ENCODE measurements at places on chromosomes 16 and 17.

DNA sequence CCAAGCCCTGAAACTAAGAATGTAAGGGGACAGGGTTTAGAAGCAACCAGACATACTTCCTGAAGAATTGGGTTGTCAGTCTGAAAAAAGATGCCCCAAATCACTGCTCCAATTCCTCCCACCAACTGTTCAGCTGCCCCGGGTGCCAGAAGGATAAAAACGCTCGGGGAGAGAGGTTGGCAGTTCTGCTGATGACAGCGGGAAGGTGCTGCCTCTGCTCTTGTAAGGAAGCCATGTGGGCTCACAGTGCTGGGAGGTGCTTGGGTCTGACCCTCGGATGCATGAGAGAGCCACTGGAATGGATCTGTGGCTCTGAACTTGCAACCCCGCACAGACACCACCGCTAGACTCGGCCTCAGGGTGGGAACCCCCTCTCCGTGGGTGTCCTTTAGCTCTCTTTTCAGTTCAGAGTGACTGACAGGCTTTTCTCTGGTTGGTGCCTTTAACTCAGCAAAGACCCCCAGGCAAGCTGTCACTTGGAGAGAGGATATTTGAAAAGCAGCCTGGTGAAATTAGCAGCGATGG is 364.8 kb upstream of the RBFOX1 start:
- no peak for DNase-seq

DNA sequence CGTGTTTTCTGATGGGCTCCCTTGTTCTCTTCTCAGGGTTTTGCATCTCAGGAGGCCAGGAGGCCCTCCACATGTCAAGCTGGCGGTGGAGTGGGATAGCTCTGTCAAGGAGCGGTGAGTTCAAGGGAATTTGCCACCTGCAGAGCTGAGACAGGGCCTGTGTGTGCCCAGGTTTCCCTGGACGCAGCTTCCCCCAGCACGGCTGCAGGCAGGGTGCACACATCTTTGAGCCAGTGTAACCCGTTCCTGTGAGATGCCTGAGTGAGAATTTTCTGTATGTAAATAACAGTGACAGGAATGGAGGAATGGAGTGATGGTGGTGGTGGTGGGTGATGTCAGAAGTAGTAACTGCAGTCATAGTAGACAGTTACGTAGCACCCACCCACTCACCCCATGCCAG is 54.8 kb downstream of the USP43 start:
- no peak for DNase-seq

DNA sequence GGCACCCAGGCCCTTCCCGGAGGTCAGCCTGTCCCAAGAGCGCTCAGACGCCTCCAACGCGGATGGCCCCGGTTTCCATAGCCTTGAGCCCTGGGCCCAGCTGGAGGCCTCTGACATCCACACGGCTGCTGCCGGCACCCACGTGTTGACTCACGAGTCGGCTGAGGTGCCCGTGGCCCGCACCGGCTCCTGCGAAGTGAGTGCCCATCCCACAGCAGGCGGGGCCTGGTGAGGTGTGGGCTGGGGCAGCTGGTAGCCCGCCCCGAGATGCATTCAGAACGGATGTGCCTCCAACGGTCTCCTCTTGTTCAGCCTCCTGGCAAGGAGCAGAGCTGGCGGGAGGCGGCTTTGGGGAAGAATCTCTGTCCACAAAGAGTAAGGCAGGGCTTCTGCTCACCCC is 2.7 kb downstream of the WDR90 start:
- no peak for DNase-seq

GRCh38 chr16:84550096-84550495 is 45.6 kb upstream of the MEAK7 start:
- no peak for DNase-seq

GRCh38 chr16:24116046-24116776 is 139.9 kb upstream of the CACNG3 start:
- DNase-seq = no peak

- DNase-seq = peak; percentile 63
These were observed 17.5 kb downstream of the PRMT7 start for GRCh38 chr16:68328151-68328859.

DNA sequence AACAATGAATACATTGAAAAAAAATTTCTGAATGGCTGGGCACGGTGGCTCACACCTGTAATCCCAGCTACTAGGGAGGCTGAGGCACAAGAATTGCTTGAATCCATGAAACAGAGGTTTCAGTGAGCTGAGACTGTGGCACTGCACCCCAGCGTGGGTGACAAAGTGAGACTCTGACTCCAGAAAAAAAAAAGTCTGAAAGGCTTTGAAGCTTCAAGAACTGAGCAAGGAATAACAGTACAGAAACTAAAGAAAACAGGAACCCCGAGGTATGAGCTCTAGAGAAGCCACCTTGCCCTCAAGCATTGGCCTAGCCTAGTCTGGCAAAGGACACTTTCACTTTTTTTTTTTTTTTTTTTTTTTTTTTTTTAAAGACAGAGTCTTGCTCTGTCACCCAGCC is 45.0 kb downstream of the TEX2 start:
- DNase-seq = no peak

DNA sequence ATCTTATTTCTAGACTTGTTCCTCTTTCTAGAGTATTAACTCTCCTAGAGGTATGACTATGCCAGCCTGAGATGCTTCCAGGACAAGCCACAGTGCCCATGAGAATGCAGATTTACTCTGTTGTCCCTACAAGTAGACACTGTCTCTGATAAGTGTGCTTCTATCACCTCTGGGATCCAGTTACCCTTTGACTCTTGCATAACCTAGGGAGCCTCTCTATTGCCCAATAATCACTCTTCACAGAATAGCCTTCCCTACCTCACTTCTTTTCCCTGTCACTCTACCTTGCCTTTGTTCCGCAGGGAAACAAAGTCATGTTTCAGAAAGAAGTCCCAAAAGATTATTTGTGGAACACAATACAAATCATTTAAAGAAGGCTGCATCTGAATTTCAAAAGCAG is 1.6 kb upstream of the KRT34 start:
- DNase-seq = no peak

DNA sequence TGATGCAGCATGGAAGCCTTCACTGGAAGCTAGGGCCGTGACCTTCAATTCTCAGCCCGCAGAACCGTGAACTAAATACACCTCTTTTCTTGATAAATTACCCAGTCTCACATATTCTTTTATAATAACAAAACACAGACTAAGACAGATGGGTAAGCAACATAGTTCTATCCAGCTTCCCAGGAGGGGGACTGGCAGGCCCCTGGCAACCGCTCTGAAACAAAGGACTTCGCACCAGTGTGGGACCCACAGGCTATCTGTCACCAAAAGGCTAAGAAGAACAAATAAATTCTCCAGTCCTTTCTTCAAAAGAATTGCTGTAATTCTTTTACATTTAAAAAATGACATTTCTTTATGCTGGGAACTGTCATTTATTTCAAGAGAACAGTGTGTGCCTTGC is 19.0 kb downstream of the ELAC2 start:
- DNase-seq = no peak

- no peak for DNase-seq
These were observed 17.5 kb downstream of the TRIM25 start for GRCh38 chr17:56896217-56896967.

DNA sequence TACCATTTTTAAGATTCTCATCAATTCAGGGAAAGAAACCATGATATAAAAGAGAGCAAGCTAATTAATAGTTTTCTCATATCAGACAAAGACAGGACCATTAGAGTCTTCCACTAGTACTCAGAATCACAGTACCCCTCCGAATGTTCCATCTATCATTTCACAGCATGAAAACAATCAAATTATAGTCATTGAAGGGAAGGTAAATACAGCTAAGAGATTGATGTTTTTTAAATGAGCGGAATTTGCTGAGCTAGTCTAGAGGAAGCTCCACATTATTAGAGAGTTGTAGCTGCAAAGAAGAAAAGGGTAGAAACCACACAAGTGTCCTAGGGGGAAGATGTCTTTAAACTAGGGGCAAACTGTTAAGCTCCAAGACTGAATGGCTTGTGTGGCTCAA is 808.9 kb downstream of the CDH11 start:
- no peak for DNase-seq

GRCh38 chr16:14437426-14437825 is 192.6 kb downstream of the PARN start:
- DNase-seq = no peak

DNA sequence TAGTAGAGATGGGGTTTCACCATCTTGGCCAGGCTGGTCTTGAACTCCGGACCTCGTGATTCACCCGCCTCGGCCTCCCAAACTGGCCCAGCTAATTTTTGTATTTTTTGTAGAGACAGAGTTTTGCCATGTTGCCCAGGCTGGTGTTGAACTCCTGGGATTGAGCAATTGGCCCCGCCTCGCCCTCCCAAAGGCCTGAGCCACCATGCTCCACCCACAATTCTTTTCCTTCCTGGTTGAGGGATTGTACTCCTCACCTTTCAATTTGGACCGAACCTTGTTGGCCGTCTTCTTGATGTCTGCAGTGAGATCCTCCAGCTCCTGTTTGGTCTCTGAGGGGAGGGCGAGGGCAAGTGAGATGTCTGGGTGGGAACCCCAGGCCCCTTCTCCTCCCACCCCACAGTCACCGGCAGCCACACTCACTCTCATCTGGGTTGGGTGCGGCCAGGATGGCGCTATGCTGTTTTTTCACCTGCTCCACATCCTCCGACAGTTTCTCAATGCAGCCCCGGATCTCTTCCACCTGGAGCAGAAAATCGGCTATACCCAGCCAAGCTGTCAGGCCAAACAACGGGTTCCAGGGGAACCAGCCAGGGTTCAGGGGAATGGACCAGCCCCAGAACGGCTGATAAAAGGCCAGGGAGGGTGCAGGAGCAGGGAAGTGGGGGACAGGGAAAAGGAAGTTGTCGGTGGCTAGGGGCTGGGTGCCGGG is 9.6 kb downstream of the STX1B start:
- DNase-seq = no peak

- no peak for DNase-seq
These were observed 6.5 kb upstream of the ATXN7L3 start for GRCh38 chr17:44205962-44206824.

DNA sequence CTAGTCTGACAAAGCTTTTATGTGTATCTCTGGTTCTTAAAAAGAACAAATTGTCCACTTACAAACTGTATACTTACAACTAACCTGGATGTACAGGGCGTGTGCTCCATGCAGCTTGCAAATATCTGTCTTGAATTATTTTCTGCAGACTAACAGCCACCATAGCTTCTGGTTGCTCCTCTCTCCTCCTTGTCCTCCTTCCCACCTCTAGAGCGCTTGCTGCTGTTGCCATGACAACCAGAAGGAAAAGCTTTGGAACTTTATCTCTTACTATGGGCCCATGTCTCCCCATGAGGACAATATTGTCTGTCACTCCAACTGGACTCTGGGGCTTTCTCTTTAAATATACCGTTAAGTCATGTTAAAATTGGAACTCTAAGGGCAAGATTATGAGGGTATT is 71.5 kb upstream of the DHX40 start:
- no peak for DNase-seq

DNA sequence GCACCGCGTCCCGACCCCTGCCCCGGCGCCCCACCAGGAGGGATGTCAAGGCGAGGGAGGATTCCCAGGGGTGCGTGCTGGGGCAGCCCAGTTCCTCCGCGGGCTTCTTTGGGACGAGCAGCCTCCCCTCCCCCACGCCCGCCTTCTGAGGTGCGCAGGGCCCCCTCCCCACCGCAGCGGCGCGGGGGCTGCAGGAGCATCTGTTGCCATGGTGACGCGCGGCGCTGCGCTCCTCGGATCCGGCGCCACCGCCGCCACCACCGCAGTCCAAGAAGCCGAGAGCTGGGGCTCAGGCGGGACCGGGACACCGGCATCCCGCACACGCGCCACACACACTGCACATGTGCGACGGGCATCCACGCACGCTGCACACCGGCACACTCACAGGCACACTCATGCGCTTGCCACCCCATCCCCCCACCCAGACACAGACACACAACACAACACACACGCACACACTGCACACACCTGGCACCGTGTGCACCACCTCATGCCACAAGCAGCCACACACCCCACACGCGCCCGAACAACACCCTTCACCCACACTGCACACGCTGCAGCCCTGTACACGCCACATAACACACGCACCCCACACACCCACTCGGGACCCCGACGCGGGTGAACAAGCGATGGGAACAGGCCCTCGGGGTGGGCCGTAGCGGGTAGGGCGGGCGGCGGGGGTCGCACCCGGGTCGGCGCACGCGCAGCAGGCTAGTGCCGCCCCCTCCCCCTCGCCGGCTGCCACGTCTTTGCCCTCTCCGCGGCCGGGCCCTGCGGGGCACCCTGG is 17.0 kb downstream of the ENPP7 start:
- no peak for DNase-seq

DNA sequence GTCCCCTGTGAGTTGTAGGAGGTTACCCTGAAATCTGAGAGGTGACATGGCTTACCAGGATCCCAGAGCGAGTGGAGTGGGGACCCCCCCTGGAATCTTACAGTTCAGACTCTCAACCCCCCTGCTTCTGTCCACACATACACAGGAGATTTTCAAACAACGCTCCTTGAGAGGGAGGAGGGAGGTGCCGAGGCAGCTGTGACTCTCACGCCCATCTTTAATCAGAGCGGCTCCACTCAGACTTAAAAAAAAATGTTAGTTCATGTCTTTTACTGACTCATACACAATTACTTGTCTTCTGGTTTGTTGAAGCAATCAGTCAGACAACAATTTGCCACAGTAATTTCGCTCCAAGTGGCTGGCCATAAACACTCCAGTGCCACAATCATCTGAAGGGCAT is 15.4 kb upstream of the TMEM220 start:
- DNase-seq = no peak

DNA sequence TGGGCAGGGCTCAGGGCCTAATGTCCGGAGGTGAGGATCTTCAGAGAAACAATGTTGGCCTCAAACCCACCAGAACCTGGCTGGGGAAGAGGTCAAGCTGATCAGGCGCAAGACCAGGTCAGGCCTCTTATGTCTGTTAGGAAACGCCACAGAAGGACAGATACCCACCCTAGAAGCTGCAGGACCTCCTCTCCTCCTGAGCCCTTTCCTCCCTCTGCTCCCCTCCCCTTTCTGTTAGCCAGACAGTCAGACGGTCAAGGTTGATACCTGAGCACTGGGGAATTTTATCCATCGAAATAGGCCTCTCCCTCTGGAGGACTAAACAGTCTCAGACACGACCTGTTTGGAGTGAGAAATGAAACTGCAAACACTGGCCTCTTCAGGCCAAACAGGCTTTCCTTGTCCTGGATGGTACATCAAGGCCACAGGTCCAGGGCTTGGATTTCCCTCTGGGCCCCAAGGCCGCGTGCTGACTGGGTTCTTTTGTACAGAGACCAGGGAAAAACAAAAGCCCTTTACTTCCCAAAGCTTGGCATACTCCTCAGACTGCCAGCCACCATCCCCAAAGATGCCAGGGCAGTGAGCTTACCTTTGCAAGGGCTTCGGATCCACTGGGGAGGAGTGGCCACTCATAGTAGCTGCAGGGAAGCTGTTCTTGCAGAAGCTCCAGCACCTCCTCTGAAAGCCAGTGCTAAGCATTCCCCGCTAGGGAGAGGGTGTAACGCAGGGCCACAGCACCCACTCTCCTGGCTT is 135.8 kb downstream of the CCDC182 start:
- no peak for DNase-seq

DNA sequence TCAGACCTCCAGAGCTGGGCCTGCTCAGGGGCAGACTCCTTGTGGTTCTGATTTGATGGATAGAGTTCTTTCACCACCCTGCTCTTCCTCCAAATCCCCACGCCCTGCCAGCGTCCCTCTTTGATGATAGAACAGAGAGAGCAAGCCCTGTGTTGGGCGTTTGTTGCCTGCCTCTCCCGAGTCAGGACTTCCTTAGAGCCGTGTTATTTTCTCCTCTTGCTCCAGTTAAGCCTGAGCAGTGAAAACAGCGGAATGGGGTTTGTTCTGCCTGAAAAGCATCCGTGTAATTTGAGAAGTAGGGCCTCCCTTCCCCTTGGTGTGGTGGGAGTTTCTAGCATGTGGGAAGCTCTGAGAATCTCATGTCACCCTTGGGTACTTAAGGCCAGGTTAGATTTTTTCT is 22.1 kb downstream of the TMEM94 start:
- DNase-seq = no peak

Measured in HFF-Myc (cell line).